Right cardiac atrium (tissue), 5 donors: ENCODE measurements at places on chromosomes 4 and X.

GRCh38 chrX:53076671-53077070 lies 5.5 kb upstream of the TSPYL2 start:
- DNase-seq: no peak

GRCh38 chr4:2813446-2814405 lies 20.8 kb downstream of the SH3BP2 start:
- no peak for DNase-seq

DNA sequence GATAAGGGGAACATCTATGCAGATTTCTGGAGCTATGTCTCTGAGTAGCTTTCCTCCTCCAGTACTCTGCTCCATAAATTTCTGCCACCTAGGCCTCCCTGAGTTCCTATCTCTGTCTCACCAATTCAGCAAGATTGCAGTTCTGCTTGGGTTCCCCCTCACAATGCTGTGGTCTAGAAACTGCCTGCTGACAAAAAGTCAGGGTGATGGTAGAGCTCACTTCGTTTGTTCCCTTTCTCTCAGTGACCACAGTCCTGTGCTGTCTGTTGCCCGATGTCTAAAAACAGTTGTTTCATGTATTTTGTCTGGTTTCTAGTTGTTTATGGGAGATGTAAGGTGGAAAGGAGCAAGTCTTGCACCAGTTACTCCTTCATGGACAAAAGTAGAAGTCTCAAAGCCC lies 41.1 kb downstream of the AMMECR1 start:
- DNase-seq: no peak

GRCh38 chr4:86354390-86354789 lies 5.5 kb downstream of the MAPK10 start:
- no peak for DNase-seq

DNA sequence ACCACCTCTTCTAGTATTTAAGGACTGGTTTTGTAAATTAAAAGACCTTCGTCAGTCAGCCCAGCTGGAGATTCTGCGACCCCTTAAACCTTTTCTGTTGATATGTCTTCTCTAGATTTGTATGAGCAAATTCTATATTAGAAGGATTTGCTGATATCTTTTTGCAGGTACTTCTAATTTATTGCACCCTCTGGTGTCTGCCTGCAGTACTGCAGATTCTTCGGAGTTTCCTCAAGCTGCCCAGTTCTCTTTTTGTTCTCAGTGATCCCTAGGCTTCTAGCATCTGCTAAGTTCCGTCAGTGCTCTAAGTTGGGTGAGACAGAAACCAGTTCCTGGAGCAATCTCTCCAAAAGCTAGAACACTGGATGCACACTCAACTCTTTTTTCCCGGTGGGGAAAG lies 545.2 kb downstream of the C4orf33 start:
- peak; percentile 33 for DNase-seq

GRCh38 chr4:125693228-125693627 lies 378.5 kb downstream of the FAT4 start:
- DNase-seq: no peak

DNA sequence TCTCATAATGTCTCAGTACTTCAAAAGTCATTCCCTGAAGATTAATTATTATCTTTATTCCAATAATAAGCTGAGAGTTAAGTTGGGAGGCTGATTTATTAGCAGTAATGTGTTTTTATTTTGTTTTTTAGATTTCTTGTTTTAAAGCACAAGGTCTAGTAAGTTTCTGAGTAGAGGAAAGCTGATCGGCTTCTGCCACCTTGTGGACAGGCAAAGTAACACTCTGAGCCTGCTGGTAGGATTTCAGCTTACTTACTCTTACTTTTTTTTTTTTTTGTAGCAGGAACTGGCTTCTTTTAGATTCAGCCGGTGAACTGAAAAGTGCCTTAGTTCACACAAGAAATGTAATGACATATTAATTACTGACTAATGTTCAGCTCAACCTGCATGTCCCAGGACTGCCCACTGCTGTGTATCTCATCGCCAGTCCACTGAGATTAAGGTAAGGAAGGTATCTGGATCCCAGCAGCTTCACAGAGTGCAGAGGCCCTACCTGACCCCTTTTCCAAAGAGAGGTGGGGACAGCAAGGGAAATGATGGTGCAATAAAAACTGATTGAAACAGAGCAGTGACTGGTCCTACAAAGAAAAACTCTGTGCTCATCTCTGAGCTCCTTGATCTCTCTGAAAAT lies 126.5 kb downstream of the ADGRA3 start:
- DNase-seq: peak; percentile 25

DNA sequence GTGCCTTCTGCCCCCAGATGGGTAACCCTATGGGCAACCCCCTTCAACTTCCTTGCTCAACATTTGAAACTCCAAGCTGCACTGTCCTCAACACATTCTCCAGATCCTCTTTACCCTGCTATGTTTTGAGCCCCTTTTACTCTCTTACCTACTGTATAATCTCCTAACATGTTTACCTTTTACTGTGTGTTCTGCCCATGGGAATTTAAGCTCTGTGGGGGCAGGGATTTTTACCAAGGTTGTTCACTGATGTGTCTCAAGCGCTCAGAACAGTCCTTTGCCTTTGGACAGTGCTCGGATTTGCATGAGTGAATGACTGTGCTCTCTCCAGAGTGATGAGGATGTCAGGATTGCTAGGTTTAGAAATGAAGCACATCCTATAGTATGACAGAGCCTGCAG lies 53.2 kb downstream of the SORBS2 start:
- no peak for DNase-seq

- peak; percentile 94 for DNase-seq
Measured at GRCh38 chrX:115560978-115561604, at the start of gene PLS3. TSS of gene PLS3 (plus strand) at chrX:115561174. CDS start at chrX:115610251, 49,077 bp downstream.

- DNase-seq: peak; percentile 92
Measured at GRCh38 chr4:53885668-53886067, 178.7 kb downstream of the CHIC2 start.

DNA sequence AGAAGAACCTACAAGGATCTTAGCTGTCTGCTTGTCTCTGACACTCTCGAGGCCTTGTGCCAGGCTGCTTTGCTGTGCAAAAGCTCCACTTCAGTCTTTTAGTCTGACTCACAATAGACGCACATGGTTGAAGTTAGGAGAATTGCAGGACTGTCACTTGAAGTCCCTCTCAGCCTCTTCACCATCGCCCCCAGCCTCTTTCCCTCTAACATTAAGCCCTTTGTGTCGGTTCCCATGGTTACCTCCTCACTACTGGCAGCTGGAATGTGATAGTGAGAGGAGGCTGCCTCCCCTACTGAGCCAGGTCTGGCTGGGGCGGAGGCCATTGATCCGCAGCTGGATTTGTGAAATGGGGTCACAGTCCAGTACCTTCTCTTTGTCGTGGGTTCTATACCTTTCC lies 201.8 kb downstream of the SOWAHB start:
- DNase-seq: no peak

- DNase-seq: no peak
Measured at GRCh38 chr4:46586566-46586965, 196.6 kb upstream of the GABRA2 start.

- no peak for DNase-seq
Measured at GRCh38 chr4:76494871-76495590, 60.0 kb downstream of the SHROOM3 start.

DNA sequence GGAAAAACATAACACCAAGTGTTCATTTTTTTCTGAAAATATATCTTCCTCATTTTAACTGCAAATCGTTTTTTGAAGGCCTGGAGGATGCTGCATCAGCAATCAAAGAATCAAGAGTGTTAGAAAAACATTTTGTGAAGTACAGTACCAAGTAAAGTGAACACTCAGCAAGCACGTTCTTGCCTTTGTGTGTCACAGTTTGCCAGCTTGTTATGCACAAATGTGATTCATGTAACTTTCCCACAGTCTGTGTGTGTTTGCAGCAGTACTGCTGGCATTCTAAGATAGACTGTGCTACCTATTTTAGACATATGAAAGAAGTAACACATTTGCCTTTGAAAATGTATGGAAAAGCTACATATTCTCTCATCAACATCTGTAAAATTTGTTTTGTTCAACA lies 1617.7 kb downstream of the RPA4 start:
- DNase-seq: no peak

- peak; percentile 31 for DNase-seq
Measured at GRCh38 chr4:3634894-3635820, 102.9 kb upstream of the LRPAP1 start.

- no peak for DNase-seq
Measured at GRCh38 chrX:100895365-100896075, 21.4 kb upstream of the NOX1 start.

DNA sequence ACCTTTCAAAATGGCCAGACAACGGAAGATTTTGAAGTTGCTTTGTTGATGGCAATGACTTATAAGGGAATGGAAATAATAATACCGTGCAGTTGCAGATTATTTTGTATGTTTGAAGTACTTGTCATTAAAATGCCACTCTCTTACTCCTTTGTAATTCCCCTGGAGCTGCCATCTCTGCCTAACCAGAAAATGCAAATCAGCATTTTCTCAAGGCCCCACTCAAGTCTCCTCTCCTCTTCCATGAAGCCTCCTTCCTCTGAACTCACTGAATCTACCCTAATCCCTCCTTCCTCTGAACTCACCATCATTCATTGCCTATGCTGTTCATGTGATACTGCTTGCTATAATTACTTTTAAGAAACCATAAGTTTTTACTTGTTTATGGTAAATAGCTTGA lies 60.2 kb upstream of the RBPJ start:
- no peak for DNase-seq

GRCh38 chr4:73573794-73574528 lies 46.3 kb downstream of the RASSF6 start:
- peak; percentile 46 for DNase-seq

- peak; percentile 6 for DNase-seq
Measured at GRCh38 chr4:1604181-1604705, 79.9 kb downstream of the FAM53A start.

DNA sequence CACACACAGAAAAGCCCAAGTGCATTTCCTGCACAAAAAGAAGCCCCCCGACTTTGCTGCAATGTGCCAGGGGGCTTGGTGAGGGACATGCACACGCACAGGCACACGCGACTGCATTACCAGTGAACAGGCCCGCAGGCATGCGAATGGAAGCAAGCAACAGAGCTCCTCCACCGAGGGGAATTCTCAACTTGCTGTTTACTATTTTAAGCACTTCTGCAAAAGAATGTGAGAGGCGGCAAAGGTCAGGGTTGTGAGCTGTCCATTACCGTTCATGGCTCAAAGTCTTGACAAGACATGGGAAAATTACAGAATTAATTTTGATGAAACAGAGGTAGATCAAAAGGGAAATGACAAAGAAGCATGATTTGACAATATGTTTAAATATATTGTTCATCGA lies 342.5 kb upstream of the NOCT start:
- no peak for DNase-seq

- peak; percentile 27 for DNase-seq
Measured at GRCh38 chrX:150569155-150569477, 695 bp downstream of the MTM1 start.

DNA sequence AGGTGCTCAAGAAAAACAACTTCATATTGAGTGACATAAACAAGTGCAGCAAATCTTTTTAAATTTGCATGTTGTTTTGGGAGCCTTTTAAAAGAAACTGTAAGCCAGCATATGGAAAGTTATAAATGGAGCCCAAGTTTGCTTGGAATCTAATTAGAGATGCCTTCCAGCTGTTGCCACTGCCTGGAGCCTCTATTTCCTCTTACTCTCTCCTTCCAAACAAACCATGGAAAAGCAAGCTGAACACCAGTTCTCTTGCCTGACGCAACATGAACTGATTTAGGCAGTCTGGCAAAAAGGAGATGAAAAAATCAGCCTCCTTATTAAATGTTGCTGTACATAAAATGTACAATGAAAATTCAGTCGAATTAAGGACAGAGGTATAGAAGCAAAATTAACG lies 21.5 kb downstream of the ARSJ start:
- no peak for DNase-seq

DNA sequence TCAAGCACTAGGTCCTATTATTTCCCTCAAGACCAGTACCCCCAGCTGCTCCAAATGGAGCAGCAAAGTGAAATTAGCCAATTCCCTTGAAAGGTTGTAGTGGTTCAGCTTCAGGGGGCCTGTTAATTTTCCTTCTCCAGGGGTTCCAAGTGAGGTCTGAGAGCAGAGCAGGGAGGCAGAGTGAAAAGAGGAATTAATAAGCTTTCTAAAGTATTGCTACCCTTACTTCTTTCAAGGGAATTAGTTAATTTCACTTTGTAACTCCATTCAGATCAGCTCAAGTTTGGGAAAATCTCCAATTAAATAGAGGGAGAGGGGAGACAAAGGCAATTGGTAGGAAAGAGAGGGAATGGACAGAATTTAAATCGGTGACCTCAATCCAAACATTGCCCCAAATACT lies 78.7 kb upstream of the SLC7A11 start:
- DNase-seq: no peak

DNA sequence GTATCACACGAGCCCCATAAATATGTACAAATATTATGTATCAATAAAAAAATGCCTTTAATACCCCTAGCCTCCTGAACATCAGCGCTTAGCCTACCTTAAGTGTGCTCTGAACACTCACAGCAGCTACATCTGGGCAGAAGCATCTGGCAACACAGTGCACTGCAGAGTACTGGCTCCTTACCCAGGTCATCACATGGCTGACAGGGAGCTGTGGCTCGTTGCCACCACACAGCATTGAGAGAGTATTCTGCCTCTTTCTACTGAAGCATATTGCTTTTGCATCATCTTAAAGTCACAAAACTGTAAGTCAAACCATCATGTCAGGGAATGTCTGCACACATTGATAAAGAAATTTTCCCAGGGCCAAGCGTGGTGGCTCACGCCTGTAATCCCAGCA lies 55.2 kb downstream of the TRIML1 start:
- no peak for DNase-seq

DNA sequence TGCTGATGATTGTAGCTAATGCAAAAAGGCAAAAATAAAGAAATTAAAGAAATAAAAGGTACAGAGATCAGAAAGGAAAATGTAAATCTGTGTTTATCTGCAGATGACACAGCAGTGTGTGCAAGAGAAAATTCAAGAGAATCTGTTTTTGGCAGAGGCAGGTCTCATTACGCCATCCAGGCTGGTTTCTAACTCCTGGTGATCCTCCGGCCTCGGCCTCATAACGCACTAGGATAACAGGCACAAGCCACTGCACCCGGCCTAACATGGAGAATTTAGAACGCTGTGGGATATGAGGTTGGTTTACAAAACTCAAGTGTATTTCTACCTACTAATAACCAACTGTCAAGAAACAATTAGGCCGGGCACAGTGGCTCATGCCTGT lies 29.4 kb downstream of the CTBP1 start:
- no peak for DNase-seq

DNA sequence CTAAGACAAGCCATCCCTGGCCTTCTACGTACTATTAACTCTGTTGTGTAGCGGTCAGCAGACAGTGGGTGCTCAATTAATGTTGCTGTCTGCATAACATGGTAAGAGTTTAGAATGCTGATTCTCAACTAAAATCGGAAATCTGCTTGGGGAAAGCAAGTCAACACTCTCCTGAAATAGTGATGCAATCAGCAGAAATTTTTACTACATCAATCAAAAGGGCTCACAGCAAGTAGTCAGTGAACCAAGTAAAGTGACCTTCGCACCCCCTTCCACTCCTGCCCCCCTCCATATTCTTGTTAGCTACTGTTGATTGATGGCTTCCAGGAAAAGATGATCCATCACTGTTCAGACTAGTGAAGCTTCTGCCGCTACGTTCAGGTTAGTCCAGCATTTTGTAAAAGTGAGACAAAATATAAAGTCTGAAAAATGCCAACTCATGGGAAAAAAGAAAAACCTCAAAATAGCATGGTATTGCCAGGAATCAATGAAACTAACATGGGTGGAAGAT lies 247.9 kb downstream of the HNRNPD start:
- DNase-seq: no peak
